ENCODE measurements at places on chromosomes 5 and 9.

DNA sequence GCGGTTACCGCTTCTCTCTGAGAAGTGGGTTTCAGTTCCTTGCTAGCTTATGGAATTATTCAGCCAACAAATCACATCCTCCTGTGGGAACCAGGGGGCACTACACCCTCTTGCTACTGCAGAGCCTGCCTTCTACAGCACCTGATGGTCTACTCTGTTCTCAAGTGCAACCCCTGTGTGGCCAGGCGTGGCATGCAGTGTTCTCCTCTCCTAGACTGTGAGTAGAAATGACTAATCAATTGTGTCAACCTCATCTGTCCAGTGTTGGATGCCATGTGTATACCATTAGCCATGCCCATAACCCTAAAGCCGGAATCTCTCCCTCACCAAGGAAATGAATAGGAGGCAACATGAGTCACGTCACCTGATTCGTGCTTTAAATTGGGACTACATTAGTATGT, 117.2 kb upstream of the LIFR start:
- no peak for DNase-seq

DNA sequence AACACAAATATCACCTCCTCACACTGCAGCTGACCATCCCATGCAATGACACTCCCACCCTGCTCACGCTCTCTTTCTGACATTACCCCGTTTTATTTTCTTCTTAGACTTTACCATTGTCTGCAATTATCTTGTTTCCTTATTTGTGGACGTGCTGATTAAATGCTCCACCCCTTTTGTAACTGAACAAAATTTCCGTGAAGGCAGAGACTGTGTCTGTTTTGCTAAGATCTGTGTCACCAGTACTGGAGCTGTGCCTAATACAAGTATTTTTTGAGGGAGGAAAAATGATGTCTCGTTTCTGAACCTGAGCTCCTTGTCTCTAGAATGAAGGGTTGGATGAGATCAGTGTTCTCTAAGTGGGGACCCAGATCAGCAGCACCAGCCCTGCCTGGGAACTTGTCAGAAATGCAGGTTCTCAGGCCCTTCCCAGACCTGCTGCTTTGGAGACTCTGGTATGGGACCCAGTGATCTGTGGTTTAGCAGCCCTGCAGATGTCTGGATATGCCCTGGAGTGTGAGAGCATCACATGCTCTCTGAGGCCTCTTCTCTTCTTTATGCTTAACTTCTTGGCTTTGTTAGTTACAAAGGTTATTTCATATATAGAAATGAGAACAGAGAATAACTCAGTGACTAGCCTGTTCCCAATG, 181.7 kb upstream of the GAS1 start:
- no peak for DNase-seq

DNA sequence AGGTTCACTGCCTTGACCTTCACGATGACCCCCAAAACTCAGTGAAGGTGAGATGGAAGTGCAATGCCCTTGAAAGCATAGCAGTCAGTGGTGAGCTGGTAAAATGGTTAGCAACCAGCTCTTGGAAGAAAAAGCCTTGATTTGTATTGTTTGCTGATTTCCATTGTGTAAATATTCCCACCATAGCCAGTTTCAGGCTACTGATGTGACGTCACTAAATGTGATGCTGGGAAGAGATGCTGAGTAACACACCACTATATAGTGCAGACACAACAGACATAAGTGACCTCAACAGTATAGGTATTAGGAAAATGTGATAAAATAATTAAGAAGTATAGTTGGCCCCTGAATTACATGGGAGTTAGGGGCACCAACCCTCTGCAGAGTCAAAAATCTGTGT, 31.1 kb downstream of the GZMK start:
- DNase-seq = no peak

- no peak for DNase-seq
Observed at GRCh38 chr5:101080462-101081240, 177.6 kb upstream of the ST8SIA4 start.

DNA sequence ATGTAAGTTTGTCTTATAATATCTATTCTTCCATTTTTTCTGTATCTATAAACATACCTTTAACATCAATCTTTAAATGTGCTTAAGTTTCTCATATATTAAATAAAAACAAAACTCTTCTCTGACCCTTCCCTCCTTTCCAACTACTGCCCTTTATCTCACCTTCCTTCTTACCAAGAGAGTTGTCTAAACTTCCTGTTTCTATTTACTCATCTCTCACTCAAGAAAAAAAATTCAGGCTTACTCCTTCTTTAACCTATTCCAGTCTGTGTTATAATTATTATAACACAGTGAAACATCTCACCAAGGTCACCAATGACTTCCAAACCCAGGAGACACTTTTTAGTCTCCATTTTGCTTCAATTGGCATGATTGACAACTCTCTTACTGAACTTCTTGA, 140.9 kb downstream of the CCDC171 start:
- DNase-seq = no peak

DNA sequence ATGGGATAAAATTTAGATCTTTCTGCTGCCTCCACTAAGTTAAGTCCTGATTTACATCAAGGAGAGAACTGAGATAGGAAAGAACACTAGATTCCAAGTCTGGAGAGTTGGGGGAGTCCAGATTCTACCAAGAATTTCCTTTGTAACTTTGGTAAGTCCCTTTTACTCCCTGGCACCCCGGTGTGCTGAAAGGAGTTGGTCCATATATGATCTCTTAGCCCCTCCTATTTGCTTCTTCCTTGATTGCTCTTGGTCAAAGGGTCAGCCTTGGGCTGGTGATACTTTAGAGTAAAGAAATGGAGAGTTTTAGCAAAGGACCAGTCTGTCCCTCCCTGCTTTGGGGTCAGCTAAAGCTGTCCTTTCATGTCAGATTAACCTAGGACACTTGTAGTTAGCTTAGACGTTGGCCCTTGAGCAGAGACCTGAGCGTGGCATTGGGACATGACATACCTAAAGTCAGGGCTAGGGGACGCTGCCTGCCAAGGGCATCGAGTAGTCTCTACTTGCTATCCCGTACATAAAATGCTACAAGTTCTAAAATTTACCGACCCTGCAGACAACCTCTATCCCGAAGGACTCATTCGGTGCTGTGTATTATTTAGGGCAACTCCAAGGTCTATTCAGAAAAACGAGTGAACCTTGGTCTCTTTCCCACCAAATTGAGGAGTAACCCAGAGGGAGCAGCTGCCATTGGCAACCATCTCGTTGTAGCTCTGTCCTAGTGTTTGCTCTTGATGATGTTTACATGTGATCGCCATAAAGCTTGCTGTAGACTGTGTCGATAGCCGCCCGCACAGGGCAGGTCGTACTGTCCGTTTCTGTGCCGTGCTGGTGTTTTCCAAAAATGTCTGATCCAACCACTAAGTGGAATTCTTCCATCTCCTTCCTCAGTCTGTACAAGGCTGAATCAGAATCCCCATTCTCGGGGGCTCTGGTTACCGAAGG, 94.4 kb downstream of the PDE6A start:
- no peak for DNase-seq

DNA sequence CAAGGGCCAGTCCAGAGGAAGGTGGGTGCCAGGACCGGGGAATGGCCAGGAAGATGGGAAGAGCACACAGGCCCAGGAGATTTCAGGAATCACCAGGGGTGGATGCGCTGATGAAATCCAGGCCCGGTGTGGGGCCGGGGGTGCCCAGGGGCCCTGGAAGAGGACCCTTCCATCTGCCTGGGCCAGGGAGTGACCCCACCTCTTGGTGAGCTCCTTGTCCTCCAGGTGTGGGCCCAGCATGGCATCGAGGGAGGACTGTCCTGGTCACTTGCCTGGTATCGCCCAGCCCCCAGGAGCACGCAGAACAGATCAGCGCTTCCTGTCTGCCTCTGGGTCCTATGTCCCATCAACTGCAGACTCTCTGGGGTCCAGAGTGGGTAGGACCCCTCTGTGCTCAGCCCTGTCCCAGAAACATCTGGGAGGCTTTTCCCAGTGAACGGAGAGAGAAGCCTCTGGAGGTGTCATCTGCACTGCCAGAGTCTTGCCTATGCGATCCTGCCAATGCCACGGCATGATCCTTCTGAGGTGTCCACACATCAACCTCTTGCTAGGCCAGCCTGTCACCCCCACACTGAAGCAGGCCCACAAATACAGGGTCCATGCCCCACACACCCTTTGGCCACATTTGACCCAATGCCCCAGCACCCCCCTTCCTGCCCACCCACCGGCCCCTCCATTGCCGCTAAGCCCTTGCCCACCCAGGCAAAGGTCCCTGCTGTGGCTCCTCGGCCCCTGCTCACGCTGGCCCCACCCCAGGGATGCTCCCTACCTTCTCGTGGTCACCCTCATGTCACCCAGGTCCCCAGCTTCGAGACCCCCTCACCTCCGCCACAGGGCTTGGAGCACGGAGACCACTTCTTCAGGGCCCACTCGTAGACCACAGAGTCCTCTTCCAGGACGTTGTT, 67.2 kb downstream of the ZNF354C start:
- DNase-seq = no peak

DNA sequence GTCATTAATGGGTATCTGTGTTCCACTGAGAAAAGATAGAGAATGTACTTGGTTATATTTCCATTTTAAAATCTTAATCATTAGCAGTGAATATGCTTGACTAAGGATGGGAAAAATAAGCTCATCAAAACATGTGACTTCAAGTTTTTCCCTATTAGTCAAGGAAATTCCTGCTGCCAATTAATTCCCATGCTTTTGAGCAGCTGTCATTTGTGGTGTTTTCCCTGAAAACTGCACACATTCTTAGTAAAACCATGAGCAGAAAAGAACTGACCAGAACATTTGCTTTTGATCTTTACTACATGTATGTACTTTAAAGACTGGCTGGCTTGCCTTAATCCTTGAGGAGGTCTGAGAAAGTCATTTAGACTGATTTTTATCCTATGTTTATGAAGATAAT, 75.2 kb downstream of the AOPEP start:
- DNase-seq = no peak

GRCh38 chr9:93427655-93428379, 23.7 kb upstream of the FAM120A start:
- no peak for DNase-seq

GRCh38 chr5:40385544-40385943, 294.2 kb upstream of the PTGER4 start:
- no peak for DNase-seq

- no peak for DNase-seq
Observed at GRCh38 chr9:20297646-20298084, 324.6 kb downstream of the MLLT3 start.

DNA sequence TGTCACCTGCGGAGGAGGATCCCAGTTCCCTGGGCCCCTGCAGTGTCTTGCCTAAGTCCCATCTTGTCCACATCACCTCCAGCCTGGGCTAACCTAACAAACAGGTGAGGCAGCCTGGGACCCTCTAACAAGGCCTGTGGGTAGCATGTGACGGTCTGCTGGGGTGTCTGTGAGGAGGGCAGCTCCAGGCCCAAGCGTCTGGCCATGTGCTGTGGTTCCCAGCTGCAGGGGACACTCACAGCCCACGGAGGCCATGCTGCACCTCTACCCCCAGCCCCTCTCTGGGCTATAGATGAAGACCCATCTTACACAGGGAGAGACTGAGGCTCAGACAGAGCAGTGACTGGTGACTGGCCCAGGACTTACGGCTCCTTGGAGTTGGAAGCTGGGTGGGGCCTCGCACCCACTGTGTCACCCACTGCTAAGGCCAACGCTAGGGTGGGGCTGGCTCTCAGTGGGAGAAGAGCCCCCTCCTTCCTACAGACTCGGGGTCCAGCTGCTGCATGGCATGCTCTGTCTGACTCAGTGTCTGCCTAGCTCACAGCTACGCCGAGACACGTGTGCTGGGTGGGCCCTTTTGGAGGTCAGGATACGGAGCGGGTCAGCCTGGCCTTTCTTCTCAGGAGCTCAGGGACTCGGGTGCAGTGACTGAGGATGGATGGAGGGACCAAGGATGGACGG, 40.8 kb upstream of the RNF130 start:
- DNase-seq = no peak

DNA sequence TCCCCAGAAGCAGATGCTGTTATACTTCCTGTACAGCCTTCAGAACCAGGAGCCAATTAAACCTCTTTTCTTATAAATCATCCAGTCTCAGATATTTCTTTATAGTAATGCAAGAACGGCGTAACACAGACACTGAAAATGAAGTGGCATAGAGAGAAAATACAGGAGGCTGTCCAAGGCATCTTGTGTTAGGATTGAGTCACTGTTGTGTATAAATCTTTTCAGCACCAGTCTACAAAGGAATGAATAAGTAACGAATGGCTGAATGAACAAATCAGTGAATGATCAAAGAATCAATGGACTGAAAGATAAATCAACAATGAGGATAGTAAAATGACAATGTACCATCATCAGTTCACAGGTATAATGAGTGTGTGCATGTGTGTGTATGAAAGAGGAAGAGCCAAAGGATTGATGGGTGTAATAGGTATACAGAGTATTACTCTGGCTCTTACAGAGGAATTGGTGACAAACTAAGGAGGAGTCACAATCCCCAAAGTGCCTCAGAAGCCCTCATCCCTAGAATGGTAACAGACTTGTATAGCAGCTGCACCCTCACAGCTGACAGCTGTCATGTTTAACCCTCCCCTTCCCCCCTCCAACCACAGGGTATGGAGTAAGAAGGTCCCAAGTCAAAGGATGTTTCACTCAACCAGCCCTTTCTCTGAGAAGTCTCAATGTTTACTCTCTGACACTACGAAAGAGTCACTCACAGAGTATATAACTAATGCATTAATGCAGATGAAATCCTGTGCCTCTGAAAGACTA, 29.8 kb upstream of the MIER3 start:
- DNase-seq = no peak

DNA sequence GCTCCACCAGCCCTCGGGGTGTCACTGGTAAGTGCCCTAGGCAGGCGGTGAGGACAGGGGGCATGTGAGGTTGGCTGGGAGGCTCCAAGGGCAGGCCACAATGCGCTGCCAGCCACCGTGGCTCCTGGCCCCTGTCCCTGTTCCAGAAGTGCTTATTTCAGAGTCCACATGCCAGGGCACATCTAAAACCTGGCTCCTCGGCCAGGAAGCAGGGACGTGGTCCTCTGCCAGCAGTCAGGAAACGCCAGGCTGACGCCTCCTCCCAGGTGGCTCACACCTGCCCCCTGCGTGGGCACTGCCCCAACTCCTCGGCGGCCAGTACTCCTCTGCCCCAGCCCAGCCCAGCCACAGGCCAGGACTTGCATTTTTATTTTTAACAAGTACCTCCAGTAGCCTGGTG, 68.5 kb downstream of the SECISBP2 start:
- no peak for DNase-seq

DNA sequence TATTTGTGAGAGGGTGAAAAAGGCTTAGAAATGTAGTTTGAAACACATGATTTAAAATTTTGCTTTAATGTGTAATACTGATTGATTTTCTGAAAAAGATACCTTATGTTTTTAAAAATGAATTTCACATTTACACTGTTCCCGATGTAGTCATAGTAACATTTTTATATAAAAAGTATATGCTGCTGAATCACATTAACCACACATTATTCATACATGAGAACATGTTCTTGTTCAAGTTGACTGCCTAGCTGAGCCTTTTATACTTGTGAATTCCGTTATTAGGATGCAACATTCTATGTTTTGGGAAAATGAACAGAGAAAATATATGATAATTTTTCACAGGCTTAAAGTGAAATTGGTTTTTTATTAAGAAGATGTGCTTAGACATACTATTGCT, 461.1 kb upstream of the NUDT12 start:
- DNase-seq = no peak

- DNase-seq = no peak
Observed at GRCh38 chr5:15889001-15889400, 290.6 kb downstream of the MARCHF11 start.

- DNase-seq = no peak
Observed at GRCh38 chr5:124370601-124371000, 375.8 kb downstream of the ZNF608 start.

- DNase-seq = no peak
Observed at GRCh38 chr5:140083120-140083519, 30.8 kb upstream of the PURA start.

All from activated CD8-positive, alpha-beta memory T cell treated with anti-CD3 and anti-CD28 coated beads, Interleukin-2, amount 50 U/mL, for 48 hours (primary cell).